ENCODE measurements at places on chromosomes 6 and 20.

- H3K4me1 ChIP-seq = no peaks in the 10 kb centered on the region
- no peak overlapping the region for H3K27ac ChIP-seq
- peak; percentile 75 for DNase-seq
- H3K4me3 ChIP-seq = no peak overlapping the region
These were observed 116.3 kb upstream of the CHD6 start for GRCh38 chr20:41734506-41734945.

- no peaks in the 10 kb centered on the region for H3K27me3 ChIP-seq
- DNase-seq = no peak
- no peak overlapping the region for H3K4me3 ChIP-seq
- H3K36me3 ChIP-seq = no peaks in the 10 kb centered on the region
- H3K4me1 ChIP-seq = no peaks in the 10 kb centered on the region
These were observed 131.8 kb downstream of the SCML4 start for GRCh38 chr6:107692351-107692750.

DNA sequence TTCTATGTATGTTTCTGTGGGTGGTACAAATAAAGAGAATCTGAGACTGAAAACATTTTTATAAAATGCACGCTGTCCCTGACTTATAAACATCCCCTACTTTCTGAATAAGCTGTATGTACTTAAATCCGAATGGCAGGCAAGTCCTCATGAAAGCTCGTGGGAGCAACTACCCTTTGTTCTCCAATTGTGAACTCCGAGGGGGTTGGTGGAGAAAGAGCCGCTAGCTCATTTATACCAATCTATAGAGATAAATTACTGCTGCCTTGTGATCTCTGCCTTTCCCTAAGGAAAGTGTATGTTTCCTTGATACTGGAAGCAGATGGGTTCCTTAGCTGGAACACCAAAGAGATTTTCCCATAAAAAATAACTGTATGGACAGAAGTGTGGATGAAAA lies 84.5 kb downstream of the GJA10 start:
- no peak for DNase-seq
- H3K4me3 ChIP-seq = no peak overlapping the region
- H3K27me3 ChIP-seq = no peaks in the 10 kb centered on the region
- no peak overlapping the region for H3K27ac ChIP-seq
- H3K36me3 ChIP-seq = no peaks in the 10 kb centered on the region

DNA sequence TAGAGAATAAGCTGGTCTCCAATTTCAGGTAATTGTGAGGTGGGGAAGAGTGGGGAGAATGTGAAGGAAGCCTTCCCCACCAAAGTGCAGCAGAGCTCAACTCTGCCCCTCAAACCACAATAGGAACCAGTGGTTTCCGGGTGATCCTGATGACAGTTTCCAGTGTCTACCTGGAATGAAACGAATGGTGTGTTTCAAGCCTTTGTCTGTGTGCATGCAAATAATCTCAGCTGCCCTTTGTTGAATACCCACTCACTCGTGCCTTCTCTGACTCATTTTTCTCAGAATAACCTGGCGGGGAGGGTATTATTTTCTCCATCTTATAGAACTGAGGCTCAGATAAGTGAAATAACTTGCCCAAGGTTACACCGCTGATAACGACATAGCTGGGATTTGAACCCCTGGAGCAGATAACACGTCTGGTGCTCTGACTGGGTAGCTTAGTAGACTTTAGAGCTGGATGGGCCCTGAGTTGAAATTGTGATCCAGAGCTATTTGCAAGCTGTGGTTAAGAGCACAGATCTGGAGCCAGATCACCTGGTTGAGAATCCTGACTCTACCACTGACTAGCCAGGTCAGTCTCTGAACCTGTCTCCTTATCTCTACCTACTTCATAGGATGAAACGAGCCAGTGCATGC lies 85.1 kb downstream of the EYA2 start:
- peaks cover 33% of the 10 kb centered on the region for H3K27me3 ChIP-seq
- no peak overlapping the region for H3K4me3 ChIP-seq
- no peak overlapping the region for H3K27ac ChIP-seq
- H3K36me3 ChIP-seq = no peaks in the 10 kb centered on the region
- H3K4me1 ChIP-seq = no peaks in the 10 kb centered on the region

DNA sequence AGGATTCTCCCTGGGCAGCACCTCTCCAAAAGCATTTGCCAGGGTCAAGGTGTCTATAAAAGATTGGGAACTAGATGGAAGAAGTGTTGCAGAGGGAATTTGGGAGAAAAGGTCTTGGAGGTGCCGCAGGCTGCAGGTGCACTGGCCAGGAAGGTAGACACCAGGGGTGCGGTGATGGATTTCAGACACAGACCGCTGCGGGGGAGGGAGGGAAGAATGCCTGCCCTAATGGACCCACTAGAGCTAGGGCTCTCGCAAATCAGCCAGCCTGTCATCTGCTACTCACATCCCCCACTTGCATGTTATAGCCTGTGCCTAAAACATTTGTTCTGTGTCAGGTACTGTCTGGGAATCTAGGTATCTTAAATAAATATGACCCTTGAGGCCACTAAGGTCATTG lies 193.6 kb upstream of the SLC24A3 start:
- no peak overlapping the region for H3K27ac ChIP-seq
- H3K4me1 ChIP-seq = no peaks in the 10 kb centered on the region
- H3K36me3 ChIP-seq = no peaks in the 10 kb centered on the region
- no peak for DNase-seq
- H3K4me3 ChIP-seq = no peak overlapping the region
- H3K27me3 ChIP-seq = no peaks in the 10 kb centered on the region

DNA sequence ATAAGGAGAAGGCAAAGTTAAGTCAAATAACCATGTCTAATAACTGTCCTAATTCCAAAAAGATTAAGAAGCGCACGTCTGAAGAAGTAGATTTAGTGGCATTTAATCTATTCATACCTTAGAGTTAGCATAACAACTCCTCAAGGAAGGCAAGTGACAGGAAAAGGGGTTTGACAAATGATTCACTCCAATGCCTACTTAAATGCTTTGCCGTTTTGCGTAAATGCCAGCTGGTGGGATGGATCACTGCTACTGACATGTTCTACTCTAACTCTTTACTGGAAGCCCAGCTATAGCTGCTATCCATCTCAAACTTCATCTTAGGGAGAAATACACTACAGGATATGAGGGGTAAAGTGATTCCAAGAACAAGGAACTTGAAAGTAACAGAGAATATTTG lies 347.3 kb upstream of the RUNX2 start:
- H3K27ac ChIP-seq = no peak overlapping the region
- H3K4me1 ChIP-seq = peaks cover 16% of the 10 kb centered on the region
- H3K27me3 ChIP-seq = no peaks in the 10 kb centered on the region

DNA sequence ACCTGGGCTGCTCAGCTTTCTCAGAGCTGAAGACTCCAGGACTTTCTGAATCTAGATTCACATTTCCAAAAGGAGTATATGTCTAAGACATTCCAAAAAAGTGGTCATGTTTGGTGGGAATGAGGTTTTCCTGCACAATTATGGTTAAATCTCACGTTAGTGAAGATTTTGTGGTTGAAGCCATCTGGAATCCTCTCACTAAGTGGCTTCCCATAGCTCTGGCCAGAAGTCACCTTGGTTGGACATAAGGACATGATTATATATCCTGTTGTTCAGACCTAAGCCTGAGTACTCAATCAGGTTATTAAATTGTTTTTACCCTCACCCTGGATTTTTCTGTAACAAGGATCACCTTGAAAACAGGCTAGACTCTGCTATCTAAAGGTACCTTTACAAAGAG lies 176.1 kb upstream of the PLN start:
- no peak overlapping the region for H3K4me3 ChIP-seq
- H3K36me3 ChIP-seq = no peaks in the 10 kb centered on the region
- no peaks in the 10 kb centered on the region for H3K4me1 ChIP-seq
- no peak overlapping the region for H3K27ac ChIP-seq
- no peaks in the 10 kb centered on the region for H3K27me3 ChIP-seq
- DNase-seq = no peak

GRCh38 chr6:120290964-120291363 lies 941.4 kb upstream of the MAN1A1 start:
- H3K36me3 ChIP-seq = no peaks in the 10 kb centered on the region
- no peak overlapping the region for H3K4me3 ChIP-seq
- H3K4me1 ChIP-seq = no peaks in the 10 kb centered on the region
- no peaks in the 10 kb centered on the region for H3K27me3 ChIP-seq
- no peak overlapping the region for H3K27ac ChIP-seq

DNA sequence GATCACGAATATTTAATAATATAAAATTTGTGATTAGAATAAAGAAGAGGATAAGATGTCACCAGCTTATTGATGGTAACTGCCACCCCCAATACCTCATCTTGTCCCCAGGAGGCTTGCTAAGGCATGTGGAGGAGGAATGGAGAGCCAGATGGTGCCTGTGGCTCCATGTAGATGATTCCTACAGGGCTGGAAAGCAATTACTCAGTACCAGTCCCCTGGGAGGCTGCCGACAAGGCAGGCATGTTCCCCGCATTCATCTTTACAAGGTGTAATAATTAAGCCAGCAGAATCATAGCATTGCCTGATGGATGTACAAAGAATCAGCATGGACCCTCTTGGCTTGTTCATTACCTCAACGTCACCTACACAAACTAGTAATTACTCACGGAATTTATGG lies 155.3 kb downstream of the PLCB1 start:
- peaks cover 30% of the 10 kb centered on the region for H3K4me1 ChIP-seq
- no peak overlapping the region for H3K27ac ChIP-seq
- H3K4me3 ChIP-seq = no peak overlapping the region
- DNase-seq = no peak

- no peak for DNase-seq
- no peak overlapping the region for H3K4me3 ChIP-seq
- no peaks in the 10 kb centered on the region for H3K36me3 ChIP-seq
- H3K27me3 ChIP-seq = no peaks in the 10 kb centered on the region
- H3K4me1 ChIP-seq = no peaks in the 10 kb centered on the region
- no peak overlapping the region for H3K27ac ChIP-seq
These were observed 168.7 kb downstream of the BTBD3 start for GRCh38 chr20:12086359-12086758.

DNA sequence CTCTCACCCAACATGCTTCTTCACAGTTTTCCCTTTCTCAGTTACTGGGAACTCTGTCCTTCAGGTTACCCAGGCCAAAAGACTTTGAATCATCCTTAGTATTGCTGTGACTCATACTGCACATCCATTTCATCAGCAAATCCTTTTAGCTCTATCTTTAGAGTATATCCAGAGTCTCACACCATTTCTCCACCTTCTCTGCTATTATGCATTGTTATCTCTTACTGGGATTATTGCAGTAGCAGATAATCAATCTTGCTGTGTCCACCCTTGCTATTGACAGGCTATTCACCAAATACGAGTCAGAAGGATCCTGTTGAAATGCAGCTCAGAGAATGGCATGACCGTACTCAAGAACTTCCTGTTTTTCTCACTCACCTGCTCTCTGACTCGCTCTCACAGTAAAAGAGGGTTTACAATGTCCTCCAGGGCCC lies 57.3 kb downstream of the BCKDHB start:
- H3K36me3 ChIP-seq = no peaks in the 10 kb centered on the region
- no peaks in the 10 kb centered on the region for H3K4me1 ChIP-seq
- DNase-seq = peak; percentile 26
- no peaks in the 10 kb centered on the region for H3K27me3 ChIP-seq
- H3K27ac ChIP-seq = no peak overlapping the region
- H3K4me3 ChIP-seq = no peak overlapping the region

GRCh38 chr20:23193801-23194384 lies 107.8 kb upstream of the CD93 start:
- H3K27ac ChIP-seq = no peak overlapping the region
- DNase-seq = no peak

DNA sequence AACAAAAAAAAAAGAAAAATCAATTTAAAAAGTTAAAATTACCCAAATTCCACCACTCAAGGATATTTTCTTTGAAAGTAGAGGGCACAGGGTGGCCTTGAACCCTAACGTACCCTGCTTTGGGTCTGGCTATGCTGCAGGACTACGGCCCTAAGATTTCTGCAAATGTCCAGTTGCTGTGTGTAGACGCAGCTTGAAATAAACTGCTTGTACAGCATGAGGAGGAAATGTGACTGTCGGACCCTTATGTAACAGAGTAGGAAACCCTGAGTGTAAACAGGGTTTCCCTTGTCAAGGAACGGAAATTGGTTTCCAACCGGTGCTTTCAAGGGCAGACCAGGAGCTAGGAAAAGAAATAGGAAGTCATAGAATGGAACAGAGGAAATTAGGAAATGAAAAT lies 60.7 kb upstream of the SHLD1 start:
- peaks cover 19% of the 10 kb centered on the region for H3K27me3 ChIP-seq
- peaks cover 50% of the 10 kb centered on the region for H3K4me1 ChIP-seq
- H3K27ac ChIP-seq = no peak overlapping the region
- H3K4me3 ChIP-seq = no peak overlapping the region
- DNase-seq = peak; percentile 47

DNA sequence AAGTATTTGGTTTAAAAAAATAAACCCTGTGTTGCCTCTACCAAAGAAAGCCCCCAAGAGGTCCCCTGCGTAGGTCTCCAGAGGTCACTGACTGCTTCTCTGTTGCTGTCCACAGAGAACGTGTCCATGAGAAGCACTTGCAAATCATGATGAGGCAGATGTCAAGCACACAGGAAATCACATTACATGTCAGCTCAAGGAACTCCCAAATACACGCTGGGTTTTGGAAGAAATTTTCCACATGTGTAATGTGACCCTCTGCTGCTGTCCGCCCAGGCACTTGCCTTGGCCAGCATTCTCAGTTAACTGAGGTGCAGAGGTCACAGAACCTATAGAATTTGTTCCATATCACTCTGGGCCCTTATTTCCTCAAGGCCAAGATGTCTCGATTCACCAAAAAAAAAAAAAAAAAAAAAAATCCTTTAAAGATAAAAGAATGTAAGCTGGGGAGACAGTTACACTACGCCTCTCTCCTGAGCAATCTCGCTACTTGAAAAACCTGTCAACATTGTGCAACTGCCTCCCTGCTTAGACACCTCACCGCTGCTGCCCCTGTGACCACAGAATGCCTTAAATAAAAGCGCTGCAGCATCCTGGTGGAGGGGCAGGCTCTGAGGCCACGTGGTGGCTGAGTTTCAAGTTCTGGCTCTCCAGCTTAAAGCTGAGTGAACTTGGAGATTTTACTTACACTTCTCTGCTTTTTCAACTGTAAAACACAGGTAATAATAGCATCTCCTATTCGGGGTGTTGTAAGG lies 42.3 kb downstream of the SLC22A23 start:
- H3K27me3 ChIP-seq = no peaks in the 10 kb centered on the region
- H3K4me1 ChIP-seq = peaks cover 81% of the 10 kb centered on the region
- H3K4me3 ChIP-seq = no peak overlapping the region
- peaks cover 14% of the 10 kb centered on the region for H3K36me3 ChIP-seq
- peak overlapping the region; percentile 93 for H3K27ac ChIP-seq
- DNase-seq = peak; percentile 80

DNA sequence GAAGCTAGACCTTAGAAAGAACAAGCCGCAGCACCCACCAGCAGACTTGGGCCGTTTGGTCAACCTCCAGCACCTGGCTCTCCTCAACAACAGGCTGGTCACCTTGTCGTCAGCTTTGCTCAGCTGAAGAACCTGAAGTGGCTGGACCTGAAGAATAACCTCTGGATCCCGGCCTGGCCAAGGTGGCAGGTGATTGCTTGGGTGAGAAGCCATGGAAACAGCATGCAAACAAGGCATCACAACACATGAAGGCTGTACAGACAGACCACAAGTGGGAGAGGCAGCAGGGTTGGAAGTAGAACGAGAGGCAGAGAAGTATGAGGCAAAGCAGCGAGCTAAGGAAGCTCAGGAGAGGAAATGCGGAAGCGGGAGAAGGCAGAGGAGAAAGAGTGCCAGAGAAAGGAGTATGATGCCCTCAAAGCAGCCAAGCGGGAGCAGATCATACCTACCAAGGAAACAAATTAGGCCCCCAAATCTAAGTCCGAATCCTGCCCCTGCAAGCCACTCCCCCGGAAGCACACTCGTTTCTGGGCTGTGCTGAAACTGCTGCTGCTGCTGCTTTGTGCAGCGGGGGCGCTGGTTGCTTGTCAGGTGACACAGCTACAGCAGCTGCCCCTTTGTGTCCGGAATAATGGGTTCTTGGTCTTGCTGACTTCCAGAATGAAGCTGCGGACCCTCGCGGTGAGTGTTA lies 121.6 kb upstream of the LGSN start:
- H3K27ac ChIP-seq = no peak overlapping the region
- H3K4me1 ChIP-seq = peaks cover 51% of the 10 kb centered on the region
- no peaks in the 10 kb centered on the region for H3K36me3 ChIP-seq
- no peaks in the 10 kb centered on the region for H3K27me3 ChIP-seq
